Activated CD4-positive, alpha-beta memory T cell treated with anti-CD3 and anti-CD28 coated beads for 36 hours (primary cell): ENCODE measurements at places on chromosomes 2 and 18. TPM values are rescaled to one million over a fixed set of nuclear protein-coding genes. Genes with fewer than 3 reads are reported as not detected.

The CLASP1 gene
- total RNA-seq, result 126 TPM

The KANSL3 gene
- total RNA-seq, result 39.4 TPM

The PRKRA gene
- total RNA-seq, result 60.3 TPM

The LBX2 gene
- total RNA-seq, result 0.52 TPM

The GPR75 gene
- total RNA-seq, result 0.36 TPM

The CIB4 gene
- total RNA-seq, result not detected

The NR4A2 gene
- 10.0 TPM for total RNA-seq

The BUB1 gene
- total RNA-seq, result 102 TPM
